C1 segment of cervical spinal cord (tissue), 14 donors: ENCODE measurements at places on chromosomes 7 and 10.

- DNase-seq = no peak
These were observed 66.3 kb downstream of the PRKAG2 start for GRCh38 chr7:151810441-151811232.

DNA sequence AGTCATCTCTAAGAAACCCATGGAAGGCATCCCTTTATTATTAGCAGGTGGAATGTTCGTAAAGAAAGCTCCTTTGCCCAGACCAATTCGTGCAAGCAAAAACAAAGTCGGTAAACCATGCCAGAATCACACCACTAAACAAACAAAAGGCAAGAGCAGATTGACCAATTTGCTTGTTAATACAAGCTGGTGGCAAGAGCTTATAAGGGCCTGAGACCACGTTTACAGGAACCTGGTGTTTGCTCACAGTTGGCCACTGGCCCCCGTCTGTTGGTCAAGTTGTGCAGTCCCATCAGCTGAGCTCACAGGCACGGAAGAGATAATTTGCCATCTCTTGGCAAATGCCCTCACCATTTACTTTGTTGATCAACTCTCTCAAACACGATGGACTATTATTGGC, 342.2 kb upstream of the MKI67 start:
- no peak for DNase-seq

- no peak for DNase-seq
These were observed 13.9 kb downstream of the FIGNL1 start for GRCh38 chr7:50436133-50436806.

DNA sequence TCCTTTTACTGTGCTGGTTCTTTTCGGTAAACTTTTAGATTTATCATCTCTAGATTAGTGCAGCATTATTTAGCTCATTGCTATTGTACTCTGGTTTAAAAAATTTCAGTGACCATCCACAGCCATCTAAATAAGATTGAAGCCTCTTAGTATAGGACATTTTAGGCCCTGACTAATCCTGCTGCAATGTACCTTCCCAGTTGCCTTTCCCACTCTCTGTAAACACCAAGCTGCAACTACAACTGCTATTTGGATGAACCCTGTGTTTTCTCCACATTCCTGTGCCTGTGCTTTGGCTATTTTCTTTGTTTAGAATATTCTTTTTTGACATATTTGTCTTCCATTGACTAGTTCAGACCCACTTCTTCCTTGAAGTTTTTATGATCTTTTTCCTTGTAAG, 314.6 kb downstream of the AUTS2 start:
- DNase-seq = no peak

- DNase-seq = no peak
These were observed 99.3 kb upstream of the OIT3 start for GRCh38 chr10:72794260-72794659.

DNA sequence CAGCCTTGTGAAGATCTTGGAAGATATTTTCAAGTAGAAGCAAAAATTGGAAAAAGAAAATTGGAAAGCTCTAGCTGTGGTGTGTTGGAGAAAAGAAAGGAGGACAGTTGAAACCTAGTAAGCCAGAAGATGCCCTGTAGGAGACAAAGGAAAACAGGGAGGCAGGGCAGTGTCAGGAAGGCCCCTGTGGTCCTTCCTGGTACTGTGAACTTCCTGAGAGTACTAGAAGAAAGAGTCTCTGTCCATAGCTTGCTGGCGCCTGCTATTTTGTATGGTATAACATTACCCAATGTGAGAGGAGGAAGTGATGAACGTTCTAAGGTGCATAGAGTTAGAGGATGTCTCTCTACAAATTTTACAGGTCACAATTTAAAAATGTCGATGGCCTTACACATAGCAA, 183.1 kb downstream of the CTTNBP2 start:
- DNase-seq = no peak
